Activated CD8-positive, alpha-beta memory T cell treated with anti-CD3 and anti-CD28 coated beads, Interleukin-2, amount 10 ng/mL, durations not matched to agents 7 days and 5 days (primary cell): ENCODE measurements at places on chromosomes 1 and 21.

GRCh38 chr1:106747791-106748190 lies 308.7 kb upstream of the PRMT6 start:
- no peak overlapping the region for H3K27ac ChIP-seq
- no peaks in the 10 kb centered on the region for H3K4me1 ChIP-seq
- no peaks in the 10 kb centered on the region for H3K36me3 ChIP-seq
- no peaks in the 10 kb centered on the region for H3K27me3 ChIP-seq
- DNase-seq = no peak
- H3K4me3 ChIP-seq = no peak overlapping the region

DNA sequence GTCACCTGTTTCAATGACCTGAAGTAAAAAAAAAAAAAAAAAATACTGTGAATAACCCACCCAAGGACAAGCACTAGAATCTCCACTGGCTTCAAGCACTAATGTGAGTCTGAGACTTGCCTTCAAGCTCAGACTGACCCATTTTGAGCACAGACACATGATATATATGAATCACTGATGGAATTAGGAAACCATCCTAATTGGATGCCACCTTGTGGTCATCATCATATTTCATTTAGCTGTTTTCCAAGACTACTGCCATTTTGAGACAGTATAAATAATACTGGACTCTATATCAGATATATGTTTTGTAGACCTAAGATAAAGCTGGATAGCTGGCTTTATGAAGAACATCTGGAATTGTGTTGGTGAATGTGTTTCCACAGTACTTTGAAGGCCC lies 1232.0 kb downstream of the KCNT2 start:
- H3K4me1 ChIP-seq = no peaks in the 10 kb centered on the region
- no peak overlapping the region for H3K27ac ChIP-seq
- no peaks in the 10 kb centered on the region for H3K36me3 ChIP-seq
- no peaks in the 10 kb centered on the region for H3K27me3 ChIP-seq

GRCh38 chr1:32765570-32766327 lies 51.4 kb downstream of the YARS1 start:
- H3K36me3 ChIP-seq = no peaks in the 10 kb centered on the region
- peaks cover 2% of the 10 kb centered on the region for H3K4me1 ChIP-seq
- no peak overlapping the region for H3K4me3 ChIP-seq
- no peak overlapping the region for H3K27ac ChIP-seq

GRCh38 chr1:28395181-28395580 lies 25.6 kb downstream of the PHACTR4 start:
- H3K4me3 ChIP-seq = no peak overlapping the region
- no peaks in the 10 kb centered on the region for H3K27me3 ChIP-seq
- no peak overlapping the region for H3K27ac ChIP-seq
- H3K4me1 ChIP-seq = no peaks in the 10 kb centered on the region
- DNase-seq = no peak

DNA sequence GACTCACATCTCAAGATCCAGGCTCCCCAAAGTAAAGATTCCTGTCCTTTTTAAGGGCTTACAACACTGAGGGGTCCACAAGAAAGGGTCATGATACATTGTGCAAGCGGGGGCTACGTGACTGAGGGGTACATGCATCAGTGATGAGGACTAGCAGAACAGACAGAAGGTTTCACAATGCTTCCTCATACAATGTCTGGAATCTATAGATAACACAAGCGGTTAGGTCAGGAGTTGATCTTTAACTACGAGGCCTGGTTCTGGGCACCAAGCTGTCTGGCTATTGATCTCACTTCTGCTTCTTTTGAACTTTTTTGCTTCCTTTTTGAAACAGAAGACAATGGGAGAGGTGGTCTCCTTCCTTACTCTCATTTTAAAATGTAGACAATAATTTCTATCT lies 718.6 kb downstream of the AMY1C start:
- no peak overlapping the region for H3K27ac ChIP-seq
- peaks cover 7% of the 10 kb centered on the region for H3K4me1 ChIP-seq
- no peaks in the 10 kb centered on the region for H3K27me3 ChIP-seq
- no peaks in the 10 kb centered on the region for H3K36me3 ChIP-seq

DNA sequence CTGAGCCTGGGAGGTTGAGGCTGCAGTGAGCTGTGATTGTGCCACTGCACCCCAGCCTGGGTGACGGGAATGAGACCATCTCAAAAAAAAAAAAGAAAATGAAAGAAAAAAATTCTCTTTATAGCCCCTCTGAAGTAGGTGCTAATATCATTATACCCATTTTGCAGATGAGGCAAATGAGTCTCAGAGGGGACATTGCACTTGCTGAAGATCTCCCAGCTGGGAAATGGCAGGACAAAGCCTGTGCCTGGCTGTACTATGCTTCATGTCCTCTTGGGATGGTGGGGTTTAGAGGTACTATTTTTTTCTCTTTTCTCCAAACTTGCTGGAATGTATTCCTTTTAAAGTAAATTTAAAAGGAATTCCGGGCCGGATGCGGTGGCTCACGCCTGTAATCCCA lies 1.6 kb downstream of the SMPDL3B start:
- DNase-seq = no peak
- no peaks in the 10 kb centered on the region for H3K36me3 ChIP-seq
- peaks cover 41% of the 10 kb centered on the region for H3K4me1 ChIP-seq
- H3K27ac ChIP-seq = no peak overlapping the region
